ENCODE measurements at places on chromosomes 13 and 19. TPM values are rescaled to one million over a fixed set of nuclear protein-coding genes. Genes with fewer than 3 reads are reported as not detected.

The ZNF709 gene
- 1.4 TPM for total RNA-seq

The CBY2 gene
- not detected for total RNA-seq

The MIR17HG gene
- 16.5 TPM for total RNA-seq

The SMAD9 gene
- total RNA-seq, result 36.6 TPM

DNA sequence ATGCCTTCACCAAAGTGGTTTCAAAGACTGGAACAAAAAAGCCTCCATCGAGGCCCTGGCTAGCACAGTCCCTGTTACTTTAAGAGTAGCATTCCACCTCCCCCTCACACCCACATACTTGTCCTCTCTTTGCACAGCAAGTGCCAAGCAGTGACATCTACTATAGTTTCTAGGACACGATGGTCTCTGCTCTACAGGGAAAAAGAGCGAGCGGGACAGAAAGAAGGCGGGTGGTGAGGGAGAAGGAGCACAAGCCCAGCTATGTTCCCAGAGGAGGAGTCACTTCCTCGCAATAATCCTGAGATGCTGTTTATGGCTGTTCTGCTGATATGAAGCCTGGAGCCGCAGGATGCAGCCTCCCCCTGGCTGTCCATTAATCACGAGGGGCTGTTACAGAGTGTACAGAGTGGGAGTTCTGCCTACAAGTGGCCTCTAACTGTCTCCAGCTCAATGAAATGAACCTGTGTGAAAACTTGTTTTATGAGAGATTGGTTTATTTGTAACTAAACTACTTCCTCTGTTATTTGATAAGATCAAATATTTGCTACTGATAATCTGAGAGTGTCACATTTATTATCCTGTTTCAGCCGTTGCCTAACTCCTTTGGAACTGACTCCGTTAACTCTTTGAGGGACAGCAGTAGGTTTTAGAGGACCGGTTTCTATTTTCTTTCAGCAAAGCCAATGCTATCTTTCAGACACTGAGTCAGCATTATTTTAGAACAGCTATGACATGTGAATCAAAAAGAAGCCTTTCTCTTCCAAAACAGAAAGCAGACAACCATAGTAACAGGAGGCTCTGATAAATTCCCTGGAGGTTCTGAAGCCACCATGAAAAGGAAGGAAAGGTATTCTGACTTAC is 208.0 kb downstream of the SPRY2 start:
- no peaks in the 10 kb centered on the region for H3K36me3 ChIP-seq
- peak; percentile 38 for DNase-seq
- H3K4me3 ChIP-seq, result peak overlapping the region; percentile 62
- H3K27ac ChIP-seq, result peak overlapping the region; percentile 69
- no peaks in the 10 kb centered on the region for H3K27me3 ChIP-seq
